Esophagus mucosa (tissue), 1 donor: ENCODE measurements at places on chromosomes 16 and 17.

DNA sequence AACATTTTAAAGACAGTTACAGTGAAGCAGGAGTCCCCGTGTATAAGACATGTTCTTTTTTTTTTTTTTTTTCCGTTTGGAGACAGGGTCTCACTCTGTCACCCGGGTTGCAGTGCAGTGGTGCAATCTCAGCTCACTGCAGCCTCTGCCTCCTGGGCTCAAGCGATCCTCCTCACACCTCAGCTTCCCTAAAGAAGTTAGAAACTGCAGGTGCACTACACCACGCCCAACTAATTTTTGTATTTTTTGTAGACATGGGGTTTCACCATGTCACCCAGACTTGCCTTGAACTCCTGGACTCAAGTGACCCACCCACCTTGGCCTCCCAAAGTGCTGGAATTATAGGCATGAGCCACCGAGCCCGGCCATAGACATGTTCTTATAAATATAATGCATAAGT lies 3.0 kb downstream of the EVI2B start:
- no peak for ATAC-seq

- ATAC-seq, result no peak
Observed at GRCh38 chr16:2806286-2806685, 8.0 kb downstream of the PRSS41 start.

- ATAC-seq, result no peak
Observed at GRCh38 chr16:64162613-64163375, 959.1 kb downstream of the CDH11 start.

- no peak for ATAC-seq
Observed at GRCh38 chr17:278676-279059, 73.9 kb downstream of the RPH3AL start.

GRCh38 chr17:80129006-80129565 lies 17.8 kb downstream of the EIF4A3 start:
- peak; percentile 27 for ATAC-seq

GRCh38 chr17:10156948-10157607 lies 41.3 kb downstream of the GAS7 start:
- no peak for ATAC-seq

GRCh38 chr17:1474402-1475189 lies 17.9 kb downstream of the MYO1C start:
- ATAC-seq, result peak; percentile 6

DNA sequence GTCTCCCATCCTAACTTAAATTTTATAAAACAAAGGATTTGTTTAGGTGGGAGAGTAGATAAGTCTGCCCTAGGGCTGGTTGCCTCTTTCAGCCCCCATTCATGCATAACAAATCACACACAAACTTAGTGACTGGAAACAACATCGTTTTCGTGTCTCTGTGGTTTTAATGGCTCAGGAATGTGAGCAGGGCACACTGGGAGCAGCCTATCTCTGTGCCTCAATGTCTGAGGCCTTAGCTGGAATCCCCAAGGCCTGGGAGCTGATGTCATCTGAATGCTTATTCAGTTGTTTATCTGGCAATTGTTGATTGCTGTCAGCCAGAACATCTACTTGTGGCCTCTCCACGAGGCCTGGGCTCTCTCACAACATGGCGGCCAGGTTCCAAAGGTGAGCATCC lies 101.9 kb upstream of the HSBP1 start:
- ATAC-seq, result no peak

DNA sequence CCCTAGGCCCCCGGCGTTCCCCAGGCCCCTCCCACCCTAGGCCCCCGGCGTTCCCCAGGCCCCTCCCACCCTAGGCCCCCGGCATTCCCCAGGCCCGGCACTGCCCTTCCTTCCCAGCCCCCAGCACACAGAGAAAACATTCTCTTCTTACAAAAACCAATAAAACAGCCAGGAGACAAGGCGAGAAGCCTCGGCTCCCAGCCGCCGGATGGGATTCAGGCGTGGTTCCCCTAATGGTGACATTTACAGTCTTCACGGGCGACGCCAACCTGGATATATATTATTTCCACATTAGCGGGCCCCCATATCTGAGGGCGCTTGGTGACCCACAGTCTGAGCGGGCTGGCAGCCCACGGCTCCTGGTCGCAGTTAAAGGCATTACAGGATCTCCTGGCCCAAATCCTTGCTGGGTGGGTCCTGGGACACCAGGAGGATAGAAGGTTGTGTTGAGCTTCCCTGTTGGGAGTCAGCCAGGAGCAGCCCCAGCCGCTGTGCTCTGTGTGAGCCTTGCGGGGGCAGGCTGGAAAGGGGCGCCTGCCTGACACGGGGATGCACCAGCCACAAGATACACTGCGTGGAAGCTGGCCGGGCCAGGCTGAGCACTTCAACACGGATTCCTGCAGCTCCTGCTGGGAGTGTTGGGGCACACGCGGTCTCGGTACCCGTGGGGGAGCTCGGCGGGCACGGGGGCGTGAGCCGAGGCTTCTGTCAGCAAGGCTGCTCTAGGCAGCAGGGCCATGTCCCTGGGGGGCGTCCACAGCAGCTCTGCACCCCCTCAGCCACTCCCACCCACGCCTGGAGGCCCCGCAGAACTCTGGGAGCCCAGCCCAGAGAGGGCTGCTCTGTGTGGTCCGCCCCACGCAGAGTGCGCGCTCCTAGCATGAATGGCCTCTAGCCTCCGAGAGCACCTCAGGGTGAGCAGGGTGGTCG lies 83.7 kb downstream of the LMF1 start:
- peak; percentile 23 for ATAC-seq

- no peak for ATAC-seq
Observed at GRCh38 chr17:48335858-48336500, 94.0 kb downstream of the SKAP1 start.

DNA sequence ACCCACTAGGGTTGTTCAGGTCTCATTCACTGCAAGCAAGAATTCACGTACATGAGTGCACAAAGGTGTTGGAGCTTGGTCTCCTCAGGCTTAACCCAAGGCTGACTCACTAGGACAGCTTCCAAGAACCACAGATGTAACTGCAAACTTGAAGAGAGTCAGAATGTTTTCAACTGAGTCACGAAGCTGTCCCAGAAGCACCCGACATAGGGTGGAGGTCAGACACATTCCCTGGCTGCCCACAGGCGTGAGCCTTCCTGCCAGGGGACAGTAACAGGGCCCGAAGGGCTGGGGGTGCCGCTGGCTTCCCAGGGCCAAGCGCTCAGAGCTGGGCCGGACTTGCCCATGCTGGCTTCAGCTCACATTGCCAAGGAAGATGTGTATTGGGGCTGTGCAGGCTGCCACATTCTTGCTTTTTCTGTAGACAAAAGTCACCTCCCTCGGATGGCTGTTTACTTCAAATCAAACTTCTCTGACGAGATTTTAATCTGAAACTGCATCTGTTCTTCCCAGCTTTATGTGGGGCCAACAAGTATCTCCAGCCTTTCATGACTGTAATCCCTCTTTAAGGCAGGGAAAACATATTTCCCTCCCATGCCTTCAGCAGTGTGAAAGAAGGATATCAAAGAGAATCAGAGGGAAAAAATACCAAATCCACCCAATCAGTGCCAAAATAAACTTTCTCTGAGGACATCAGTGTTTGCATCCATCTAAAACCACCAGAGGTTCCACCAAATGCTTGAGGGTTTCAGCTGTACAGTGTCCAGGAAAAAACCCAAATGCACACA lies 14.3 kb downstream of the CMTM3 start:
- ATAC-seq, result peak; percentile 93

DNA sequence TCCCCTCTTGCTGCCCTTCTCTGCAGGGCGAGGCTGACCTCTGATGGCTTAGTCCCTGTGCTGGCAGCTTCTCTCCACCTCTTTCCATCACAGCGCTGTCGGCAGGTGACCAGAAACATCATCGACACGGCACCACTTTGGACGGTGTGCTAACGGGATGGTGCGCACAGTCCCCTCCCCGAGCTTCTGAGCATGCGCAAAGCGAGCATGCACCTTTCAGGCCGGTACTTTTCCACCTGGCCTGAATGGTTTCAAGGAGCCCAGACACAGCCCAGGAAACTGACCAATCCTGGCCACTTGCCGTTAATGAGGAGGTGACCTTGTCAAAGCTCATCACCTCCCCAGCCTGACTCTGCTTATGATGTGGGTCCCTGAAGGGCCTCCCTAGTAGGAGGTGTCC lies 54.8 kb downstream of the MGAT5B start:
- no peak for ATAC-seq

- ATAC-seq, result peak; percentile 57
Observed at GRCh38 chr16:81445966-81446906, 1.6 kb downstream of the CMIP start.

- ATAC-seq, result no peak
Observed at GRCh38 chr17:79530361-79531105, 80.3 kb downstream of the RBFOX3 start.

- no peak for ATAC-seq
Observed at GRCh38 chr17:62657690-62658089, 30.2 kb downstream of the MRC2 start.

- peak; percentile 32 for ATAC-seq
Observed at GRCh38 chr17:62098623-62099231, 33.6 kb upstream of the MED13 start.

GRCh38 chr16:65037556-65037955 lies 84.3 kb downstream of the CDH11 start:
- no peak for ATAC-seq

DNA sequence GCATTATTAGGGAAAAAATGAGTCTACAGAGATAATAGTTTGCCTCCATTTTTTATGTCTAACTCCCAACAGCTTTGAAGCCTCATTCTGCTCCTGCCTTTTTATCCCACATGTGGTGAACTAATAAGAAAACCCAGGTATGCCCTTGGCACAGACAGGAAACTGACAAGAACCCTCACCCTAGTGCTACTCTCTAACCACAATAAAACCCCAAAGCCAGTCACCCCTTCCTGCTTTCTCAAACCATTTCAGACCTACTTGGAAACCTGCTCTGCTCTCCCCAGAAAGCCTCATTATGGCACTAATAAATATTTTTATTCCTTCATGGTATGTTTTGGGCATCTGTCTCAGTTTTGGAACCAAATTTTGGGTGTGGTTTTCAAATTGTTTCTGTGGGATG lies 3.9 kb upstream of the MARVELD3 start:
- no peak for ATAC-seq

- no peak for ATAC-seq
Observed at GRCh38 chr16:49453021-49453420, 79.4 kb downstream of the C16orf78 start.

- peak; percentile 76 for ATAC-seq
Observed at GRCh38 chr16:87635541-87636049, 33.3 kb downstream of the JPH3 start.

GRCh38 chr17:82108038-82108437 lies 10.0 kb upstream of the FASN start:
- ATAC-seq, result no peak

- no peak for ATAC-seq
Observed at GRCh38 chr17:80116276-80116920, 15.0 kb downstream of the GAA start.

GRCh38 chr17:1067282-1067956 lies 70.5 kb downstream of the TIMM22 start:
- ATAC-seq, result peak; percentile 91

DNA sequence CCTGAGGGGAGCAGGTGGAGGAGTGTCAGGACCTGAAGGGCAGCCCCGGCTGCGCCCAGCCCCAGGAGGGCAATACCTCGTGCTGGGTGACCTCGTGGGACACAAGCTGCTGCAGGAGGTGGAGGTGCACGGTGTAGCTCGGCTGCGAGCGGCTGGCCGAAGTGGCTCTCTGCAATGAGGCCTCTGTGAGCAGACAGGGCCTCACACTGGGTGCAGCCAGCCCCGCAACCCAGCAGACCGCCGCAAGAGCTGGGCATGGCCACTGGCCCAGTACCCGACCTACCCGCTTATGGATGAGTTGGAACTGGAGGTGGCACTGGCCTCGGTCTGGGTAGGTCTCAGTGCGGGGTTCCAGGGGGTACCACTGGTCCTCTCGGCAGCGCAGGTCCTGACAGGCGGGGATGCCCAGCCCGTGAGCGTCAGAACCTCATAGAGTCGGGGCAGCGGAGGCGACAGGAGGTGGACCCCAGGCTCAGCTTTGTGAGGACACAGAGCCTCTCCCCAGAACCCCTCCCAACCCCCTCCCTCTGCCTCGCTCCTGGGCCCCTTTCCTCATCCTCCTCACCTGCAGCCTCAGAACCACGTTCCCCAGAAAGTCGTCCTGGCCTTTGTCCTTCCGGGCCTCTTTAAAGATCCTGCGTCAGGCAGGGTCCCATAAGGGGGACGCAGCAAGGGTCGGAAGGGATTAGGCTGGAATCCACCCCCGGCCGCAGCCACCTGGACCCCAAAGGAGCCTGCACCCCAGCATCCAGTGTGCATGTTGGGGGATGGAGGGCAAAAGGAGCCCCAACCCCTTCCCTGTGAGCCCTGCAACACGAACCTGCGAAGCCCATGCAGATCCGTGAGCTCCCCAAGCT lies 4.0 kb downstream of the UNC13D start:
- no peak for ATAC-seq

GRCh38 chr16:56697456-56698155 lies 15.3 kb downstream of the MT1X start:
- no peak for ATAC-seq

- ATAC-seq, result no peak
Observed at GRCh38 chr16:65044873-65045272, 77.0 kb downstream of the CDH11 start.

- ATAC-seq, result no peak
Observed at GRCh38 chr17:13153036-13153435, 135.2 kb upstream of the ELAC2 start.

DNA sequence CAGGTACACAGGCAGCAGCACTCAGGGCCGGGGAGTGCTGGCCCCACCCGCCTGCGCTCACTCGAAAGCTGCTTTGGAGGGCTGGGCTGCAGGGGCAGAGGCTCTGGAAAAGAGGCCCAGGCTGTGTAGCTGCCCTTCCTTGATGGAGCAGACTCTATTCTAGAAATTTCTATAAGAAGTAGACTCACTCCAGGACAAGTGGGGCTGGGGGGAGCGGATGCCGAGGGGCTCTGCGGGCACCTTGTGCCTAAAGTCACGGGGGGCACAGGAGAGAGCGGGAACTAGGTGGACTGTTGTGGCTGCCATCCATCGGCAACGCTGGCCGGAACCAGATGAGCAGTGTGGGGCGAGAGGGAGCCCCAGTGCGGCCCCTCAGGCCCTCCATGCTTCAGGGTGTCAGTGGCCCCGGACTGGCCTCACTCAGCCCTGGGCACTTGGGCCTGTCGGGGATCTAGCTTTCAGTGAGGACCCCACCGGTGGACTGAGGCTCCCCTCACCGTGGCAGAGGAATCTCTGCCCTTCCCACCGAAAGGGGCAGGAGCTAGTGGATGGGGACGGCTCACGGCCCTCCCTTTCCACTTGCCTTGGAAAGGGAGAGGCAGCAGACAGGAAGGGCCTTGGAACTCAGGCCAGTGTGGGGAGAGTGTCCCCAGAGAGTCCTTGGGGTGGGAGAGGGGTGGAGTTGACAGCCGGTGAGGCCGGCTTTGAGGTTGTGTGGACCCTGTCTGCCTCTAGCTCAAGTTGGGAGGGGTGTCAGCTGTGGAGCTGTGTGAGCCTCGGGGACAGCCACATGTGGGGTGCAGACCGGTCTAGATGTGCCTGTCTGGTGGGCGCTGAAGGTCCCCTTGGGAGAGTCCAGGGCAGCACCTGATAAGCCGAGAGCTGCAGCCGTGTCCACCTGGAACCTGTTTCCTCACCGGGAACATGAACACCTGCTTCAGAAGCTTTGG lies 16.6 kb downstream of the ENDOV start:
- ATAC-seq, result no peak

- ATAC-seq, result no peak
Observed at GRCh38 chr17:59730268-59730834, 22.9 kb downstream of the VMP1 start.
